ENCODE measurements at places on chromosomes 1 and 21. TPM values are rescaled to one million over a fixed set of nuclear protein-coding genes. Genes with fewer than 3 reads are reported as not detected.

Gene TMEM234
- total RNA-seq = 18.5 TPM

Gene OR2T12
- total RNA-seq = not detected

Gene LRRC7
- total RNA-seq = 0.07 TPM

Gene GNG4
- 0.31 TPM for total RNA-seq

Gene ADAM30
- not detected for total RNA-seq

Gene DPH2
- 33.3 TPM for total RNA-seq

Gene RGS1
- total RNA-seq = not detected

Gene KIF17
- 1.8 TPM for total RNA-seq

Gene VASH2
- 0.27 TPM for total RNA-seq

Gene RBP7
- 6.7 TPM for total RNA-seq

Gene CLDN19
- total RNA-seq = not detected

Gene FH
- 126 TPM for total RNA-seq

Gene VHLL
- total RNA-seq = not detected

Gene ZNF648
- not detected for total RNA-seq

Gene MATN1
- 0.07 TPM for total RNA-seq

Gene S100A1
- not detected for total RNA-seq

Gene GBP6
- 0.39 TPM for total RNA-seq

Gene ALG6
- 14.6 TPM for total RNA-seq

Gene CNKSR1
- total RNA-seq = 19.1 TPM

Measured in foreskin keratinocyte (primary cell).